Activated CD8-positive, alpha-beta T cell treated with anti-CD3 and anti-CD28 coated beads, Interleukin-2, amount 10 ng/mL, durations not matched to agents 7 days and 5 days (primary cell): ENCODE measurements at places on chromosomes 16 and 17. TPM values are rescaled to one million over a fixed set of nuclear protein-coding genes. Genes with fewer than 3 reads are reported as not detected.

PRSS21 gene
- total RNA-seq, result 6.0 TPM

HEXIM2 gene
- 7.8 TPM for total RNA-seq

SLC38A8 gene
- total RNA-seq, result not detected

PYY gene
- not detected for total RNA-seq

SYNGR3 gene
- total RNA-seq, result 2.6 TPM

SPNS1 gene
- 28.3 TPM for total RNA-seq

ABCC11 gene
- total RNA-seq, result not detected

- DNase-seq, result peak; percentile 46
- no peaks in the 10 kb centered on the region for H3K27me3 ChIP-seq
- no peak overlapping the region for H3K4me3 ChIP-seq
- no peaks in the 10 kb centered on the region for H3K36me3 ChIP-seq
Measured at GRCh38 chr16:77223184-77223583, 24.0 kb downstream of the SYCE1L start.

DNA sequence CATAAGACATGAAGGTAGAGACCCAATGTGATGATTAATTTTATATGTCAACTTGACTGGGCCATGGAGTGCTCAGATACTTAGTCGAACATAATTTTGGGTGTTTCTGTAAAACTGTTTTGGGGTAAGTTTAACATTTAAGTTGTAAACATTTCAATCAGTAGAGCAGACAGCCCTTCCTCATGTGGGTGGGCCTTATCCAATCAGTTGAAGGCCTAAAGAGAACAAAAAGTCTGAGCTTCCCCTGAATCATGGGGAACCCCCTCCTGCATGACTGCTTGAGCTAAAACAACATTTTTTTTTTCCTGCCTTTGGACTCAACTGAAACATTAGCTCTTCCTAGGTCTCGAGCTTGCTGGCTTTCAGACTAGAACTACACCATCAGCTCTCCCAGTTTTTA, 327.3 kb upstream of the SOX9 start:
- no peaks in the 10 kb centered on the region for H3K27me3 ChIP-seq
- H3K27ac ChIP-seq, result no peak overlapping the region
- H3K36me3 ChIP-seq, result no peaks in the 10 kb centered on the region
- DNase-seq, result no peak

- no peak overlapping the region for H3K4me3 ChIP-seq
- H3K27ac ChIP-seq, result no peak overlapping the region
- DNase-seq, result no peak
- H3K4me1 ChIP-seq, result no peaks in the 10 kb centered on the region
- no peaks in the 10 kb centered on the region for H3K36me3 ChIP-seq
- peaks cover 3% of the 10 kb centered on the region for H3K27me3 ChIP-seq
Measured at GRCh38 chr17:79680318-79680695, 50.4 kb upstream of the ENPP7 start.

DNA sequence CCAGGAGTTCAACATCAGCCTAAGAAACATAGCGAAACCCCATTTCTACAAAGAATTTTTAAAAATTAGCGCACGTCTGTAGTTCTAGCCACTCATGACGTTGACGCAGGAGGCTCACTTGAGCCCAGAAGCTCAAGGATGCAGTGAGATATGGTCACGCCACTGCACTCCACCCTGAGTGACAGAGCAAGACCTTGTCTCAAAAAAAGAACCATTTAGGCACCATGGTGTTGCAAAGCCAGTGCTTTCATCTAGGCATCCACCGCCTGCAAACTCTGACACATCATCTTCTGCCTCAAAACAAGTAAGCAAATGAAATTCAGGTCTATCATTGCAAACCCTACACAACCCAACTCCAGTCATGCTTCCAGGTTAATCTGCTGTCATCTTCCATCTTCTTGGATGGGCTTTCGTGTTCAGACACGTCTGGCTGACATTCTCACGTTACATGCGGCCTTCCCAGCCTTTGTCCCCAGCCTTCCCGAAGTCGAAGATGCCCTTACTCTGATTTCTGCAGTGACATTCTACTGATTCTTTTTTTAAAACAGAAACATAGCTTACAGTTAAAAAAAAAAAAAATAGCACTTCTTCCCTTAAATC, 8.9 kb downstream of the ANKRD11 start:
- no peak overlapping the region for H3K4me3 ChIP-seq
- peaks cover 88% of the 10 kb centered on the region for H3K4me1 ChIP-seq
- no peak for DNase-seq
- no peak overlapping the region for H3K27ac ChIP-seq

DNA sequence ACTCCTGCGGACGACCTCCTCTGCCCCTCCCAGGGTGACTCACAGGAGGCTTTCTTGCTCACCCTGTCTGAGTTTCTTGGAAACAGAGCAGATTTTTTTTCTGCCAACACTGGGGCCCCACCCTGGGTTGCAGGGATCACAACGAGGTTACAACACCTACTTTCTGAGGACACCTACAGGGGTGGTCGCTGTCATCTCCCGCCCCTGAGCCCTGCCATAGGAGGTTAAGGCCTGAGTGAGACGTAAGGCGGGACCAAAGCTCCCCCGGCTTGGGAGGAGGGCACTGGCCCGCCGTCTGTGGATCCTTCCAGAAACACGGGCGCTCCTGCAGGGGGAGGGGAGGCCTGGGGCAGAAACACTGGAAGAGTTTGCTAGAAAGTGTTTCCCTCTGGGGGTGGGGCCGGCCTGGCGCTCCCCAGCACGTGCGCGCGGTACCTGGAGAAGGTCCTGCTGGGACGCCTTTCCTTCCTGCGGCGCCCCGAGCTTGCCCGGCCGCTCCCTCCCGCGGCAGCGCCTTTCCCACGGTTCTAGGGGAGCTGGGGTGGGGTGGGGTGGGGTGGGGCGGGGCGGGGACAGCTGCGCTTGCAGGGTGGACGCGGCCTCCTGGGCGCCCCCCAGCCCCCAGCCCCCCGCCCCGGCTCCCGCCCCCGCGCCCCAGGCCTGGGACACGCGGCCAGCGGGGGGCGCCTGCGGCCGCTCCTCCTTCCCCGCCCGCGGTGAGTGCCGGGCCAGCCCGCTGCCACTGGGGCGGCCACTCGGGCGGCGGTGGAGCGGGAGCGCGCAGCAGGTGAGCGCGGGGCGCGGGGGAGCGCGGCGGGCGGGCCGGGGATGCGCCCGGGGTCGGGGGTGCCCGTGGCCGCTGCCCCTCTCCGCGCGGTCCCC, 20.7 kb upstream of the ADCY7 start:
- peaks cover 5% of the 10 kb centered on the region for H3K36me3 ChIP-seq
- peak; percentile 82 for DNase-seq
- H3K4me3 ChIP-seq, result peak overlapping the region; percentile 80
- peaks cover 34% of the 10 kb centered on the region for H3K4me1 ChIP-seq

DNA sequence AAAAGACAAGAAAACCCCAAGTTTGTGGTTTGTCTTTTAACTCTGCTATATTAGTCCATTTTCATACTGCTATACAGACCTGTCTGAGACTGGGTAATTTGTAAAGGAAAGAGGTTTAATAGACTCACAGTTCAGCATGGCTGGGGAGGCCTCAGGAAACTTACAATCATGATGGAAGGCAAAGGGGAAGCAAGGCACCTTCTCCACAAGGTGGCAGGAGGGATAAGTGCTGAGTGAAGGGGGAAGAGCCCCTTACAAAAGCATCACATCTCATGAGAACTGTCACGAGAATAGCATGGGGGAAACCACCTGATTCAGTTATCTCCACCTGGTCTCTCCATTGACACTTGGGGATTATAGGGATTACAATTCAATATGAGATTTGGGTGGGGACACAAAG, 13.5 kb upstream of the ADAM11 start:
- no peak overlapping the region for H3K27ac ChIP-seq
- H3K36me3 ChIP-seq, result peaks cover 27% of the 10 kb centered on the region
- H3K4me3 ChIP-seq, result no peak overlapping the region
- DNase-seq, result no peak
- peaks cover 5% of the 10 kb centered on the region for H3K4me1 ChIP-seq
- no peaks in the 10 kb centered on the region for H3K27me3 ChIP-seq

DNA sequence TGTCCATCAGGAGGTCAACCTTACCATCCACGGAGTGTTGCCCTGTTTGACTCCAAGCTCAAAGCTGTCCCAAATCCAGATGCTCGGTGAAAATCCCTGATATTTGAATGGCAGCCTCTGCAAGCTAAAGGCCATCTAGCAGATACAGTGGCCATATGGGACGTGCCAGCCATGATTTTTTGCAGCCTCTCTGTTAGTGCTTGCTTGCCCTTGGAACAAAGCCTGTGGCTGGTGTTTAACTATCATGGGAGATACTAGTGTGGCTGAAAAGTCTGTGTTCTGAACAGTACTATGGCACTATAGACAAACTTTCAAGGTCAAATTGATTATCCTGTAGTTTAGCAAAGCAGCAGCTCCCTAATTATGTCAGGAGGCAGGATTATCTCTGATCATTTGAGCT, 214.3 kb downstream of the CDH13 start:
- no peaks in the 10 kb centered on the region for H3K4me1 ChIP-seq
- peaks cover 3% of the 10 kb centered on the region for H3K27me3 ChIP-seq
- no peak overlapping the region for H3K27ac ChIP-seq
- H3K36me3 ChIP-seq, result no peaks in the 10 kb centered on the region
- H3K4me3 ChIP-seq, result no peak overlapping the region
- DNase-seq, result no peak

GRCh38 chr16:14490235-14490634, 139.8 kb downstream of the PARN start:
- H3K4me1 ChIP-seq, result peaks cover 21% of the 10 kb centered on the region
- peaks cover 3% of the 10 kb centered on the region for H3K36me3 ChIP-seq
- no peak for DNase-seq
- no peak overlapping the region for H3K4me3 ChIP-seq
- no peak overlapping the region for H3K27ac ChIP-seq

DNA sequence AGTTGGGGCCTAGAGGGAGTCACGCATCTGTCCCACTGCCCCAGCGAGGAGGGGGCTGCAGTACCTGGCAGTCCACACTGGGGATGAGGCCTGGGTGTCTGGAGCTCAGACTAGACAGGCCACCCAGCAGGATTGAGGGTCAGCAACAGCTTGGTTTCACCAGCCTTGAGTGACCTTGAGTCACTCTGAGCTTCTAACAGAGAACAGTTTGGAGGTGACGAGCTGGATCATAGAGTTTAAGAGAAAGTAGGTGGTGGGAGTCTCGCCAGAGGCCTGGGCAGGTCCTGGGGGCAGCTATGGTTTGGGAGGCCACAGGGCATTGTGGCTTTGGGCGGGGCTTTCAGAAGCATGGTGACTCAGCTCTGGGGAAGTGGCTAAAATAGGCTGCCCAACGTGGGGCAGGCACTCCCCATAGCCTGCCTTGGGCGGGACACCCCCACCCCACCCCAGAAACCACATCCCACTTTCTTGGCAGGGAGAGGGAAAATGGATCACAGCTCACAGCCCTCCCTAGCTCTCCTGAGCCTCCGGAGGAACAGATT, 20.5 kb downstream of the CDC42EP4 start:
- peaks cover 3% of the 10 kb centered on the region for H3K27me3 ChIP-seq
- peak; percentile 22 for DNase-seq
- no peak overlapping the region for H3K4me3 ChIP-seq
- peaks cover 21% of the 10 kb centered on the region for H3K4me1 ChIP-seq
- H3K36me3 ChIP-seq, result no peaks in the 10 kb centered on the region

DNA sequence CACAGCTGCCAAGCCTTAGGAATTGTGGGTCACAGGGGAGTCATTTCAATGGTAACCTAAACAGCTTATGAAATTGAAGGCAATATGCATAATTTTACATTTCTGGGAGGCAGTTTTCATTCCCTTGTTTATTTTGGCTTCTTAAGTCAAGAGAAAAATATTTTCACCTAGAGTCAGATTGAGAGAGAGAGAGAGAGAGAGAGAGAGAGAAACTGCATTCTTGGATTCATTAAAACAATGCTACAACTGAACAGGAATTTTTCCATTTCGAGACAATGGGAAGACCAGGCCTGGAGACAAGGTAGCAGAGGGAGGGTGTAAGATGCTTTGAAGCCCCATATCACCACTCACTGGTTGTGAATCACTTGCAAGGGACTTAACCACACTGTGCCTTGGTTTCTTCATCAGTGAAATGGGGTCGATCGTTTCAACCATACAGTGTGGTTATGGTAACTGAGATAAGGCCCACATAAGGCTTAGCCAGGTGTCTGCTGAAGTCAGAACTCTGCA, 224.7 kb upstream of the IRX3 start:
- no peak for DNase-seq
- no peaks in the 10 kb centered on the region for H3K36me3 ChIP-seq
- H3K27ac ChIP-seq, result no peak overlapping the region
- H3K4me3 ChIP-seq, result no peak overlapping the region
- H3K4me1 ChIP-seq, result no peaks in the 10 kb centered on the region

DNA sequence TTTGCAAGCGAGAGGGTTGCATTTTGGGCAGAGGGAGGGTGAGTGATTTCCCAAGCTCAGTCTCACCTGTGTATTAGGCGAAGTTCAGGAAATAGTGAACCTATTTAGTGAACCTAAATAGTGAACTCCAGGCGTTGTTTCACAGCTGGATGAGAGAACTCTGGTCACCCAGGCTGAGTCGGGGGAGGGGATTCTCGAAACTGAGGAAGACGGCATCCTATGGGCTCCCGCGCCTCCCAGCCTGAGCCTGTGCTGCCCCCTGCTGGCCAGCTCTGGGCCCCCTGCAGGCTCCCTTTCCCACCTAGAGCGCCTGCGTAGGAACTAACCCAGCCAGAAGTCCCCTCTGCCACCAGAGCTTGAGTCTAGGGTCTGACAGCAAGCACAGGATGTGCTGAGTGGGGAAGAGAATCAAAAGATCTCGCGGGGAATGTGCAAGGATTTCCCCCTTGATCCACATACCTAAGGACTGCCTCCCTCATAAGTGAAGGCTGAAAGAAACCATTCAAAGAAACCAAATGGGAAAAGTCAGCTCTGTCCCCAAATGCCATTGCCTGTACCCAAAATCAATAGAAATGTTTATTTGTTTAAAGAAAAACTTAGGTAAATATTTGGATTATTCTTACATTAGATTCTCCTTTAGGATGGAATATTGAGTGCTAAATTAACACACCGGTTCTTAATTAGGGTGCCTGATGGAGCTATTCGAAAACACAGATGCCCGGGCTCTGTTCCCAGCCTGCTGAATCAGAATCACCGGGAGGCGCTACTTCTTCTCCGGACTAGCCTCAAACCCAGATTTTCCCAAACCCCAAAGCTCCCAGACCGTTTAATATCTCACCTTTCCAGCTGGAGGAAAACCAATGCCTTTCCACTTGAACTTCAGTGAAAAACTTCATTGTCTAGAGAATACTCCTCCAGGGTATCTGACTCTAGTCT, 14.8 kb upstream of the MARVELD3 start:
- peaks cover 34% of the 10 kb centered on the region for H3K27me3 ChIP-seq
- H3K4me1 ChIP-seq, result peaks cover 8% of the 10 kb centered on the region

DNA sequence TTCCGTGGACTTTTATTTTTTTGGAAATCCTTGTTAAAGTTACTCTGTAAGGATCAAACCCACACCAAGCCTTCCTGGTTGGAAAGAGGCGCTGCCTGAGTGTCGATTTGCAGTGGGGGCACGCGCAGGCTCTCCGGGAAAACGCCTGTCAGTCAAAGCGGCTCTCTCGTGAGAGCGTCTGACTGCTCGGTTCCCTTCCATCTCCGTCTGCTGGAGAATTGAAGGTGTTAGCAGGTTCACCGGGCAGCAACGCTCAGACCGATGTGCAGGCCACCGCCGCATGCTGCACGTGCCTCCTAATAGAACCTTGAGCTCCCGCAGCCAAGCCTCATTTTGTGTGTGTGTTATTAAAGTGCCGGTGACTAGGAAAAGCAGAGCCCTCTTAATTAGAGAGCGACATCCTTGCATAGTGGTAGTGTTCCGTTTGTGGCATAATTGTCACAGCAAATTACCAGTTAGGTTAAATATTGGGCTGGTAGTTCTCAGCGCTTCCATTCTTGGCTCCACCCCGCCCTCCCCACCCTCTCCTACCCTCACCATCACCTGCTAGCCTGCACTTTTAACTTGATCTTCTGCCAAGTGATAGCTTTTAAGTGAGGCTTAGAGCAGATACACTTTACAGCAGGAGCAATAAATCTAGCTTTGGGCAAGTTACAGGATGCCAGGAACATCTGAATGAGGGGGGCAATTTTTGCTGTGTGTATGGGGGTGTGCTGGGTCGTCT, 75.5 kb downstream of the RPA1 start:
- H3K4me1 ChIP-seq, result peaks cover 9% of the 10 kb centered on the region
- H3K27me3 ChIP-seq, result peaks cover 47% of the 10 kb centered on the region
- no peak overlapping the region for H3K4me3 ChIP-seq
